Occipital lobe (tissue), 3 donors: ENCODE measurements at places on chromosomes 6 and 20. TPM values are rescaled to one million over a fixed set of nuclear protein-coding genes. Genes with fewer than 3 reads are reported as not detected.

- DNase-seq = no peak
Measured at GRCh38 chr6:152049502-152049901, 242.0 kb downstream of the ESR1 start.

DNA sequence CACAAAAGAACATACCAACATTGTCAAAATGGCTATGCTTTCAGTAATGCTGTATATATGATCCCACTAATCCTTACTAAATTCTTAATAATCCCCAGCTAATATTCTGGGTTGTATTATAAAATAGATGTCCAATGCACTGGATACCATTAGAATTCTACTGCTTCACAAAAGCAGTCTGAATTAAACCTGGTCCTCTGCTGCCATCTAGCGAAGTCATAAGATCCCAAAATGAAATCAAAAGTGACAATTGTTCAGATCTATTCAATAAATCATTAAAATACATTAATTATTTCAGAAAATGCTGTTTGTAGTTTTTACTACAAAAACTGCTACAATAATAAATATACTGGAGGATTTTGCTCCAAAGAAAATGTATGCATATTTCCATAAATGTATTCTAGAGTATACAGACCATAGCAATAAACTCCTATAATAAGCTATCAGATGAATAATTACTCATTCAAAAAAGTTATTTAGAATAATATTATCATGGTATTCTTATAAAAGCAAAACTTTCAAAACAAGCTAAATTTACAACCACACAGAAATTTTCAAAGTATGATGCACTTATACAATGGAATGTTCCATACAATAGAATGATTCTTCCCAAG, 92.6 kb downstream of the RNGTT start:
- DNase-seq = no peak

DNA sequence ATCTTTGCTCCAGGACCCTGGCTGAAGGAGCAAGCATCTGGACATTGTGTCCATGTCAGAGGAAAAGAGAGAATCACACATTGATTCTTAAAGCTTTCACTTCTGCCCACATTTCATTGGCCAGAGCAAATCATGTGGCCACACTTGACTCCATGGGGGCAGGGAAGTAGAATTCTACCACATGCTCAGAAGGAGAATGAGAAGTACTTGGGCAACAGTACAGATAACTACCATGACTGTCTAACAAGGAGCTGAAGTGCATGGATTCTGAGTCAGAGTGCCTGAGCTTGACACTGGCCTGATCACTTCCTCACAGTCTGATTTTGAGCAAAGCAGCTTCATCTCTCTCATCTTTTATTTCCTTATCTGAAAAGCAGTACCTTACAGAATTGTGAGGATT, 38.6 kb downstream of the GHRH start:
- DNase-seq = no peak

DNA sequence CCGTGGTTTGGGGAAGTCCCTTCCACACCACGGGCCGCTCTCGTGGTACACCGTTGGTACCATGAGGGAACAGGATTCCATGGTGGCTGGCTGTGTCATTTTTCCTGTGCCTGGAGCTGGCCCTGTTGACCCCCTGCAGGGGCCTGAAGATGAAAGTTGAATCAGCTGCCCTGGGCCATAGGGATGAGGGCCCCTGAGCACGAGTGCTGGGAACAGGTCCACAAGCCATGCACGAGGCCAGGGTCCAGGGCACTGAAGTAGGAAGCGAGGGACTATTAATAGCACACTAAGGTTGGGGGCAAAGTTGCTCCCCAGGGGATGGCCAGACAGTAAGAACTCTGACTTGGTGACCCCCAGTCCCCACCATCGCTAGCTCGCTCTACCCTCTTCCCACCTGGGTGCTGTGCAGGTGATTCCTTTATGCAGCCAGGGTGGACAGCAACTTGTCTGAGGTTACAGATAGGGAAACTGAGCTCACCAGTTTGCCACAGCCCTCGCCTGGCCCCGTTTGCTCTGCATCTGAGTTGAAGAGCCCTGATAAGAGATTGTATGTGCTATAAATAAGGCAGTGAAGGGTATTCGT, 46.6 kb downstream of the SLC13A3 start:
- no peak for DNase-seq

XKR7 gene
- 12.6 TPM for total RNA-seq
